ENCODE measurements at places on chromosomes 7 and 10. TPM values are rescaled to one million over a fixed set of nuclear protein-coding genes. Genes with fewer than 3 reads are reported as not detected.

- DNase-seq, result peak; percentile 51
- H3K4me1 ChIP-seq, result peaks cover 22% of the 10 kb centered on the region
- no peak overlapping the region for H3K4me3 ChIP-seq
- no peaks in the 10 kb centered on the region for H3K27me3 ChIP-seq
- H3K27ac ChIP-seq, result no peak overlapping the region
Observed at GRCh38 chr10:93124580-93125318, 51.1 kb downstream of the CYP26A1 start.

GRCh38 chr10:33332183-33333065 is 2.0 kb downstream of the NRP1 start:
- DNase-seq, result no peak
- peaks cover 6% of the 10 kb centered on the region for H3K27me3 ChIP-seq
- H3K4me1 ChIP-seq, result no peaks in the 10 kb centered on the region
- H3K27ac ChIP-seq, result no peak overlapping the region
- no peaks in the 10 kb centered on the region for H3K36me3 ChIP-seq
- no peak overlapping the region for H3K4me3 ChIP-seq

Gene ASB15
- total RNA-seq, result not detected

GRCh38 chr10:75399461-75400162 is 2.0 kb downstream of the ZNF503 start:
- no peak for DNase-seq
- H3K27me3 ChIP-seq, result peaks cover 8% of the 10 kb centered on the region
- no peak overlapping the region for H3K27ac ChIP-seq
- H3K4me1 ChIP-seq, result no peaks in the 10 kb centered on the region
- no peaks in the 10 kb centered on the region for H3K36me3 ChIP-seq
- no peak overlapping the region for H3K4me3 ChIP-seq

Data from GM12878 (cell line).